Occipital lobe (tissue), 3 donors: ENCODE measurements at places on chromosomes 2 and 18. TPM values are rescaled to one million over a fixed set of nuclear protein-coding genes. Genes with fewer than 3 reads are reported as not detected.

The CDH2 gene
- 200 TPM for total RNA-seq

The OSR1 gene
- 4.4 TPM for total RNA-seq

The PRKAG3 gene
- total RNA-seq = not detected

The MALL gene
- 0.94 TPM for total RNA-seq

The NCKAP5 gene
- 14.0 TPM for total RNA-seq

The PLCL1 gene
- 26.0 TPM for total RNA-seq

The CXCR1 gene
- not detected for total RNA-seq

The SPP2 gene
- not detected for total RNA-seq

The CGREF1 gene
- total RNA-seq = 17.3 TPM

The SERPINB3 gene
- not detected for total RNA-seq

The PAX8 gene
- not detected for total RNA-seq

The MPP4 gene
- total RNA-seq = 0.31 TPM

The PFN4 gene
- total RNA-seq = 0.47 TPM

The INO80B gene
- total RNA-seq = 15.3 TPM

The CTNNA2 gene
- total RNA-seq = 261 TPM
